ENCODE measurements at places on chromosomes 12 and 14.
A peak's percentile ranks its signal among the peaks of the same experiment; 100 is the strongest.

GRCh38 chr12:19575337-19576243 is 136.3 kb downstream of the AEBP2 start:
- DNase-seq = peak; percentile 41

DNA sequence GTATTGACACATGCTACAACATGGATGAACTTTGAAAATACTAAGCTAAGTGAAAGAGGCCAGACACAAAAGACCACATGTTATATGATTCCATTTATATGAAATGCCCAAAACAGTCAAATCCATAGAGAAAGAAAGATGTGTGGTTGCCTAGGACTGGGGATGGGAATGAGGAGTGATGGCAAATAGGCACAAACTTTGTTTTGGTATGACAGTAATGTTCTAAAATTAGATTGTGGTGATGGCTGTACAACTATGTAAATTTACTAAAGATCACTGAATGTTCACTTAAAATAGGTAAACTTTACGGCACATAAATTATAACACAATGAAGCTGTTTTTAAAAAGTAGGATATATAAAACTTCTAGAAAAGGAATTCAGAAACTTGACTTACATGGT is 41.7 kb downstream of the PPP1R13B start:
- no peak for DNase-seq

- DNase-seq = peak; percentile 88
These were observed 3.4 kb downstream of the APOLD1 start for GRCh38 chr12:12788675-12789368.

DNA sequence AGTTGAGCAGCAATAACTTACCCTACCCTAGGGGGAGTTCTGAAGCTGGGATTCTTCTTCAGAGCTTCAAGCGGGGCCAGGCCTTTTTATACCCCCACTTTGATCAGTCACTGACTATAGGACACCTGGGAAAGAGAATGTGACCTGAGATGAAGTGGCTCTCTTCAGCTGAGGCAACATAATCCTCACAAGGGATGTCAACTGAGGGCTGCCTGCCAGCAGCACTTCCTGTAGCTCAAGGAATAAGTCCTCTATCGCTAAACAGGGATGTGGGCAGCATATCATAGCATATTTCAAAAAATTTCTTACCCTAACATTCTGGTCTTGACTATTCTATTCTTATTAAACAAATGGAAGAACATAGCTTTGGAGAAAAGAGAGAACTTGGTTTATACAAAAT is 17.4 kb downstream of the LGALS3 start:
- no peak for DNase-seq

- peak; percentile 54 for DNase-seq
These were observed 2.6 kb downstream of the EXOC5 start for GRCh38 chr14:57266065-57266464.

GRCh38 chr14:52950410-52950897 is 396 bp downstream of the FERMT2 start:
- no peak for DNase-seq
